ENCODE measurements at places on chromosomes 6 and 20. TPM values are rescaled to one million over a fixed set of nuclear protein-coding genes. Genes with fewer than 3 reads are reported as not detected.

GCNT2 gene
- total RNA-seq = 39.8 TPM

- no peak for DNase-seq
These were observed 20.1 kb downstream of the ZC2HC1B start for GRCh38 chr6:143884216-143884900.

DNA sequence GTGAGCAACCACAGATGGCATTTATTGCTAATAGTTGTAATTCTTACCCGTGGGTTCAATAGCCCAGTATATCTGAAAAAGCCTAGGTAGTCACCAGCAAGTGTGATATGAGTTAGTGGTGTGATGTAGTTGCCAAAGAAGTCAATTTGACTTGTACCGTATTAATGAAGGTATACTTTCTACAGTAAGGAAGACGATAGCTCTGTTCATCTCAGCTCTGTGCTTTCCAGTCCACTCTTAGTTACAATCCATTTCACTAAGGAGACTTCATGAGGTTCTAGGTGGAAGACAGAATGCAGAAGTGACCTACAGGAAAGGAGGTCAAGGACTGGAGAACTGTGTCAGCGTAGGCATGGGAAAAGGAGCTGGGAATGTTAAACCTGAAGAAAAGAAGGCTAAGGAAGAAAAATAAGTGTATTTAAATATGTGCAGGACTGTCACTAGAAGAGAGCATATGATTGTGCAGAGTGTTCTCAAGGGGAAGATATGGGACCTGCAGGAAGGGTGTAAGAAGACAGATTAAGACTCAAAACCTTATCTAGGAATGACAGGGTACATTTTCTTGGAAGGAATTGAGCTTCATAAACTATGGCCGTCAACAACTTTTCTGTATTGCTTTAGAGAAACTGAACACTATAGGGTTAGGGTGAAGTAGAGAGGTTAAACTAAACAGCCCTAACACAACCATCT is 116.9 kb upstream of the SCGN start:
- no peak for DNase-seq

PEX6 gene
- total RNA-seq = 18.4 TPM

DNA sequence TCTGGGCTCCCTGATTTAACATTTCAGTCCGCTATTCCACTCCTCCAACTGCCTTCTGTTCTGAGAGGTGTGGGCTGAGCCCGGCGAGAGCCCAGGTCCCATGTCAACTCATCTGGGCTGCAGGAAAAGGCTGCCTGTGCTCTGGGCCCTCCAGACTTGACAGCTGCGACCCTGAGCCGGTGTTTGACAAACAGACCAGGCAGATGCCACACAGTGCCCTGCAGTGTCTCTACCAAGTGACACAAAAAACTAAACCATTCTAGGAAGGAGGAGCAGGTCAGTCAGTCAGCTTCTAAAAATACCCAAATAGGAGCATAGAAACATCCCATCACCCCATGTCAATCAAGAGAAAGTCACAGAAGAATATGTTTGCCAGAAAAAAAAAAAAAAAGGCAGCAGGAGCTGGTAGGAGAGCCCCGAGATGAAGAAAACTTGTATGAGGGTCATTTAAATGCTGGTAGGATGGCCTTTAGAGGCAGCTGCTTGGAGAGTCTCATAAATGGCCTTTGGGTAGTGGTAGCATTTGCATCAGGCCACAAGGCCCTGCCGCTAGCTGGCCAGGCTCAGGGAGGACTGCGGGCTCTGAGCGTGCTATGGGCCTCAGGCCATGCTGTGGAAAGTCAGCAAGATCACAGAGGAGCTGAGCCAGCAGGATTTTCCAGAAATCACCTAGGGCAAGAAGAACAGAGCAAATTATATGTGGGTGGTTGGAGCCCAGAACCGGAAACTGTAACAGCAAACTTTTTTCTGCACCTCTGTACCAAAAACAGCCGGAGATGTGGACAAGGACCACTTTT is 36.6 kb upstream of the GFOD1 start:
- DNase-seq = no peak

GRCh38 chr6:27577922-27578321 is 105.0 kb upstream of the ZNF184 start:
- DNase-seq = no peak

DNA sequence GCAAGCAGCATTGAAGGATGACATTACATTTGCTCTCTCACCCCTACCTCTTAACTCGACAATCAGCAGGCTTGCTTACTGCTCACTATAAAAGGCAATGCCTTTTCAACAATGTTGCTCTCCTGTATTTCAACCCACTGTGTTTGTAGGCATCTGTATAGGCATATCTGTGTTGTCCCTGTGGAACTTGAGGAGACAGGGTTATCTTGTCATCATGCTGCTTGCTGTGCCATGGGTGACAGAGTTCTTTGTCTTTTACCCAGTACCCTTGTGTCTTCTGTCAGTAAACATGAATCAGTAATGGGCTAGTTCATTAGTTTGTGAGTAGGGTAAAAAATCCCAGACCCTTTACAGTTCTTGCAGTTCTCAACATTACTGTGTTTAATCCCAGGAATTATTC is 25.2 kb downstream of the PHF3 start:
- DNase-seq = no peak

- no peak for DNase-seq
These were observed 156.6 kb downstream of the OPN5 start for GRCh38 chr6:47938405-47938804.

- no peak for DNase-seq
These were observed 44.1 kb downstream of the NUP153 start for GRCh38 chr6:17662585-17662984.

DNA sequence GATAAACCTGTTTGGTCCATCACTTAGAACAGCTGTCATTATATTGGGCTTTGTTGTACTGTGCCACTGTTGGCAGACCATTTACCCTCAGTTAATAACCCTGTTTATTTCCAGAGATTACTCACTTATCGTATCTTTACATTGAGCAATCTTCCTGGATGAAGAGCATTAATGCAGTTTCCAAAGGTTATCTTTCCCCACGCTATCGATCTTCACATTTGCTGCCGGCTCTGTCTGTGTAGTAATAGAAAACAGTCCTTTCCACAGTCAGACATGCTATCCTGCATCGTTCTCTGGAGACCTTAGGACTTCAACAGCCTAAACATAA is 27.4 kb downstream of the GHRH start:
- no peak for DNase-seq

DNA sequence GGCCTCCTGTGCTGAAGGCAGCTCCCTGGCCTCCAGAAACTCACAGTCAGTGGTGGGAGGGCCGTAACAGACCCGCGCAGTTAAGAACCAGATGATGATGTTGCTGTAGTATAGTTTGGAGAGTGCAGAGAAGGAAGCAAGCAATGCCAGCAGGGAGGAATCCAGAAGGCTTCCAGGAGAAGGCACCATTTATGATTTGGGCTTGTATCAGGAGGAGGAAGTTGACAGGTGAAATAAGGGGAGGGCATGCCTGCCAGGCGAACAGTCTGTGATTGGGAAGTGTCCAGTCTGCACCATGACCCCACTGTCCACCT is 13.3 kb upstream of the BAK1 start:
- DNase-seq = no peak

DNA sequence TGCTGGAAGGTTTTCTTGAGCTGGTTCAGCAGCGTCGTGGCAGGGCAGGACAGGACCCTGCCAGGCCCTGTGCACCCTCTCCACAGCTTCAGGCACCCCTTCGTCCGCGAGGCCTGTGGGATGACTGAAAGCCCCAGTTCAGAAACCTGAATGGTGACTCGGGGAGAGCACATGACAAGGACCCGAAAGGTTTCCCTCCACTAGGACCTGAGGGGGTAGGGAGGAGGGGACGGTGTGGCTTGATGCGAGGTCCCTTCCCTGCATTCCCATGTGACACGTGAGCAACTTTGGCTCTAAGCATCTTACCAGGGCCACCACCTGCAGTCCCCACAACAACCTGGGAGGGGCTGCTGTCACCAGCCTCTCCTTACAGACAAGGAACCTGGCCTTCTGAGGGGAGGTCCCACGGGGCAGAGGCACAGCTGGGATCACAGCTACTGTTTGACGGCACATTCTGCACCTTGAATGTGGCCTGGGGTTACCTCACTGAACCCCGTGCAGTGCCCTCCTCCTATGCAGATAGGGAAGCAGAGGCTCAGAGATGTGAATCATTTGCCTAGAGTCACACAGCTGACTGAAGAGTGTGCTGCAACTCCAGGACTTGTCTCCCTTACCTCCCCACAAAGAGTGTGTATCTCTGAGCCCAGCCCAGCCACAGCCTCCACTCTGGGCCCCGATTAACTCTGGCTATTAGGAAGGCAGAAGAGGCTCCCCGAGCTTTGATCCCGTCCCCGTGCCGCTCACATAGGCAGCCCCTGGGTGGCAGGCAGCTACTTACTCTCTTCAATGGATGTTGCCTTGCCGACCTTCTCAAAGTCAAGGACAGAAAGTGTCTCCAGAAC is 84.6 kb downstream of the PTPN1 start:
- no peak for DNase-seq

- DNase-seq = no peak
These were observed 62.6 kb upstream of the SIRPA start for GRCh38 chr20:1832634-1833033.

GRCh38 chr6:113039005-113039404 is 691.9 kb downstream of the RFPL4B start:
- DNase-seq = peak; percentile 4

CBFA2T2 gene
- 6.0 TPM for total RNA-seq

DNA sequence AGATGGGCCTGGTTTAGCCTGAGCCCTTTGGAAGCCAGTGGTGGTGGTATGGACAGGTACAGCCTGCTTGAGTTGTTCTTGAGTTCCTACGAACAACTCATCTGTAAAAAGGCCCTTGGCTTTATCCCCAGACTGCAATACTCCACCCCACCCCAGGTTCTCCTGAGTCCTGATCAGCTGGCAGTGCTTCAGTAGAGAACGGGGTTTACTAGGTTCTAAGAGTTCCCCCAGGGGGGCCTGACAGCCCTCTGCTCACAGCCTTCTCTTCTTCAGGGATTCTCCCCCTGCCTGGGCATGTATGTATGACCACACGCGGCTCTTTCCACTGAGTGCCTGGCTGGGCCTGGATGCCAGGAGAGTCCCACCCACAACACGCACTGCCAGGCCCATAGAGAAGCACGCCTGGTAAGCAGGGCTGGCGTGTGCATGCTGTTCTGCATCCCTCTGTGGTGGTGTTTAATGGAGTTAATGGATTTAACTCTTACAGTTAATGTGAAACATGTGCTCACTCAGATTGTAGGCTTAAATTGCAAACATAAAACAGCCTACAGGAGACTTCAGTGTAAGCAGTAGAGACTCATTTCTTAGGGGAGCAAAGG is 44.3 kb upstream of the SLC4A11 start:
- DNase-seq = no peak

DNA sequence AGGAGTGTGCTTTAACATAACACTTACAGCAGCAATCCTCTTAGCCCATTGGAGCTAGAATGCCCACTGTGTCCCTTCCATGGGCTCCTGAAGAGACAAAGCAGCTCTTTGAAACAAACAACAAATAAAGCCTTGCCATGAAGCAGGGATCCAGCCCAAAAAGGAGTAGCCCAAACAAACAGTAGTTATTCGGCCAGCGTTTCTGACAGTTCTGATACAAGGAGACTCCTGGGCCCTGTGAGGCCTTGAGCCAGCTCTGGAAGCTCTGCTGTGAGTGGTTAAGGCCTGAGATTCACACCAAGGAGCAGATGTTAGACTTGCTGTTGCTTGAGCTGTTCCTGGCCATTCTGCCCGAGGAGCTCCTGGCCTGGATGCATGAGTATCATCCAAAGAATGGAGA is 16.9 kb upstream of the ZSCAN16 start:
- DNase-seq = no peak

DNA sequence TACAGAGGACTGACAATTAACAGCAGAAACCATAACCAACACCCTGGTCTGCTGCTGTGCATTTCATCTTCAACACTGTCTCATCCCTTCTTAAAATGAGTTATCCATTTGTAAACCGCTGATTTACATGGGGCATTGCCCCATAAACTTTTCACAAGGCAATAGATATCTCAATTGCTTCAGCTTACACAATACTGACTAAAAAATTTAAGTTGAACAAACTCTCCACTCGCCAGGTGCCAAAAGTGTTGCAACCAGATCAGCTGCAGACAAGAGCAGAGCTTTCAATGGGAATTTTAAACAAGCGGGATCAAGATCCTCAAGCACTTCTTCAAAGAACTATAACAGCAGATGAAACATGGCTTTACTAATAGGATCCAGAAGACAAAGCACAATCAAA is 183.0 kb downstream of the TASP1 start:
- DNase-seq = no peak

GRCh38 chr20:22794200-22794599 is 209.8 kb upstream of the FOXA2 start:
- no peak for DNase-seq

- peak; percentile 60 for DNase-seq
These were observed 38.6 kb upstream of the GGTLC1 start for GRCh38 chr20:24027229-24027628.

- no peak for DNase-seq
These were observed 85.3 kb downstream of the DLGAP4 start for GRCh38 chr20:36391456-36391855.

TTBK1 gene
- total RNA-seq = not detected

- no peak for DNase-seq
These were observed 106.8 kb downstream of the GJA10 start for GRCh38 chr6:90000864-90001731.

GRCh38 chr20:52219441-52219840 is 27.9 kb upstream of the ZFP64 start:
- DNase-seq = peak; percentile 38

SLC2A10 gene
- total RNA-seq = 8.5 TPM

DNA sequence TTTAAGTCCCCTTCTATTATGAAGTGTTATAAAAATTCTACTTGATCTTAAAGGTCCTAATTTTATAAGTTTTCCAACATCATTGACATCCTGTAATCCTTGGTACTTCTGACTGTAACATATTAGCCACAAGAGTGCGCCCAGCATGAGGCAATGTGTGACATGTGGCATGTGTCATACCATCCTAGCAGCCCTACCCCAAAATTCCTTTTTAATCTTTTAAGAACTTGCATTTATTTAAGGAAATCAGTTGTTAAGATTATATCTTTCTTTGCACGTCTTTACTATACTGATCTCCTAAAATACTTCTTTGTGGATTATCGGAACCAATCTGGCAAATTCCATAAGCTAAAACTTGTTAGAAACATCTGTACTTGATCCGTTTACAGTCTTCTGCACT is 167.1 kb upstream of the SLC24A3 start:
- DNase-seq = no peak

DNA sequence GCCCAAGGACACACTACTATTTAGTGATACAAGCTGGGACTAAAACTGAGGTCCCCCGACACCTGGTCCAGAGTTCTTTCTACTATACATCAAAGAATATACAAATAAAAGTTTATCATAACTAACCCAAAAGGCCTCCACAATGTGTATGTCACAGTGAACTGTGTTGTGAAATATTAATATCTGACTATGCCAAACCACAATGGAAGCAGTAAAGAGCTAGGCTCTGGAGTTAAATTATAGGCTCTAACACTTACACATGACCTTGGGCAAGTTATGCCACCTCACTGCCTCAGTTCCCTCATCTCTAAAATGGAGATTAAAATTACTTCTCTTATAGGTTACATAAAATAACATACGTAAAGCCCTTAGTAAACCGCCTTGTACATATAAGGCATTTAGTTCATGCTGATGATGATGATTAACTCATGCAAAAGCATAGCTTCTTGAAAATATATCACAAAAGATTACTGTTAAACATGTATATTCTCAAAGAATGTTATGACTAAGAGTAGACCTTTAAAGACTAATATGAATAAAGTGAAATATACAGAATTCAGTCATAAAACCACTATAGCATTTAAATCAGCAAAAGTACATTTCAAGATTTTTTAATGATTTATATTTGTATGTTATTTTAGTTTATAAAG is 5.7 kb downstream of the SUPT3H start:
- DNase-seq = no peak

GABRR1 gene
- not detected for total RNA-seq

CASS4 gene
- not detected for total RNA-seq

BTNL2 gene
- total RNA-seq = not detected
